ENCODE measurements at places on chromosomes 7 and 10.

DNA sequence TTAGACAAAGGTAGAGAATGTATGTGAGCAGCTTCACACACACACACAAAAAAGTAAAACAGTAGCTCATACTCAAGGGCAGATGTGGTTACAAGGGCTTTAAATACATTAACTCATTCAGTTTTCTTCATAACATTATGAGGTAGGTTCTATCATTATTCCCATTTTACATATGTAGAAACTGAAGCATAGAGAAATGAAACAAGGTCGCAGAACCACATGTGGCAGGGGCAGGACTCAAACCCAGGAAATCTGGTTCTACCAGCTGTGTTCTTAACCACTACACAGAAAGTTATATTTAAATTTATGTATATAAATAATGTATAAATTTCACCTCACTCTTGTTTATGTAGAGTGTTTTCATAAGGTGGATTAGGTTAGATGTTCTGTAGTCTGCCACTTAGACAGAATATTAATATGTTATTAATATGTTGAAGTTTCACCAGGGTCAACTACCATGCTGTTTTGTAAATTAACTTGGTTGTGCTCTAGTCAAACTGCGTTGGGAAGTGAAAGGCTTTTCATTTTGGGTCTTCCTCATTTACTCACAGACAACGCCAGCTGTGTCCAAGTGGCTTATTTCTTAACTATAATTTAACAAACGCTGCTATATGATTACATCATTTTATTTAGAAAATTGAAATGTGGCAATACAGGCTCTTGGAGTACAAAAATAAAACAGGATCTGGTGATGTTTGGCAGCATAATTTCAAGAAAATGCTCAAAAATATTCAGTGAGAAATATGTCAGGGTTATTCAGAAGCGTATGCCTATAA is 138.4 kb downstream of the MDFIC start:
- no peak for DNase-seq

DNA sequence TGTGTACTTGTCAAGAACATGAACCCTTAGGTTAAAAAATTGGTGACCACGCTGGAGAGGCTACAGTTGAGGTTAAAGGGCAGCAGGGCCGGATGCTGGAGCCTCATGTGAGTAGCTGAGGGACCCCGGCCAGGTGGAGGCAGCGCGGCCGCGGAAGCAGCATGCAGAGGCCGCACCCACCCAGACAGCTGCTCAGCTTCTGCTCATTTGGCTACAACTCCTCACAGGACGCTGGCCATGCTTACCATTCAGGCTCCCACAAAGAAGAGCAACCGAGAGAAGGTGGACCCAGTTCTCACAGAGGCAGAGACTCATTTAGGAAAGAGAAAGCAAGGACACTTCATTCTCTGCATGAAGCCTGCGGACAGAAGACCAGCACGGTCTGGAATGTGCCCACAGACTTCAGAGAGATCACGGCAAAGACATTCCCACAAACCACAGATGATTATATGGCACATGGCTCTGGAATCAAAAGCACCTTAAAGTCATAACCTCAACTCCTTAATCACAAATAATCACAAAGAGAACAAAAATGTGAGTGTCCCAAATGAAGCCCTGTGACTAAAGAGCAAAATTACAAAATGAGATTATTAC is 94.4 kb downstream of the VOPP1 start:
- no peak for DNase-seq

GRCh38 chr10:34890939-34891338 is 75.8 kb upstream of the PARD3 start:
- no peak for DNase-seq

- no peak for DNase-seq
Measured at GRCh38 chr7:69169386-69169785, 428.9 kb upstream of the AUTS2 start.

DNA sequence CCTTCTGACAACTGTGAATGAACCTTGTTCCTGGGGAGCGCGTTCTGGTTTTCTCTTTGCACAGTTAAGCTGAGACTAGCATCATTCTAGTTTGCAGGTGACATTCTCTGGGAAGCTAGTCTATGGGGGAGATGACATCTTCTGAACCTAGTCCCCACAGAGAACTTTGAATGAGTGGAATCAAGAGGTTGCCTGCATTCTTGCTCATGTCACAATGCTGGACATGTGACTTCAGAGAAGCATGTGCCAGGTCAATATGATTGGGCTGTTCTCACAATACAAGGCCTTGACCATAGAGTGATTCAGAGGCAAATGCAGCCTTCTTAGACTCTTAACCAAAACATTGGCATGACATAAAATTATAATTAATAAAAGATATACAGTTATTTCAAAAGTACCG is 22.1 kb downstream of the KLLN start:
- DNase-seq, result no peak

GRCh38 chr10:13882119-13882711 is 295.4 kb downstream of the PRPF18 start:
- no peak for DNase-seq

DNA sequence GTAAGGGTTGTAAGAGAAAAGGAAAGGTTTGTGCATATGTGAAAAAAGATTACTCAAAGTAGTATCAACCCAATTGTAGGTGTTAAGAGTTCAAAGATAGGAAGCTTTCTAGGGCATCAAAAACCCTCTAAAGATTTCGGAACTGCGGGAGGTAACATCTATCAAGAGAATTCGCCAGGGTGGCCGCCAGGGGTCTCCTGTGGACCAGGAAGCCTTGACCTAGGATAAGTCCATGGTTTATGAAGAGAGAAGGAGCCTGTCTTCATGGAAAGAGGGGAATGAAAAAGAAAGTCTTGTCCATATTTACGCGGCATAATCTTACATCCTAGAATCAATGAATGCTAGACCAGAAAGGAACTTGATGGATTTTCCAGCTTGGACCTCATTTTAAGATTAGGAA is 140.7 kb upstream of the CALCR start:
- DNase-seq, result no peak

DNA sequence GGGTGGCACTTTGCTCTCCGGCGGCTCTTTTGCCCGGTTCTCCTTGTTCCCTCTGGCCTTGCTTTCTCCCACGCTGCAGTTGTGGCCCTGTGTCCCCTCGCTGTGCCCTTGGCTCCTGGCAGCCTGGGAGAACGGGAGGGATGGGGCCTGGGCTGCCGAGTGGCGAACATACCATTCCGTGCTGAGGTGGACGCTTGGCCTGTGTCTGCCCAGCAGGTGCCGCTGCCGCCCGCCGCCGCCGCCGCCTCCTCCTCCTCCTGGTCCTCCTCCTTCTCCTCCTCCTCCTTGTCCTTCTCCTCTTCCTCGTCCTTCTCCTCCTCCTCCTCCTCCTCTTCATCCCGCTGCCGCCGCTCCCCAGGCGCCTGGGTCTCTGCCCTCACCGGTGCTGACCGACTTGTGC is 36.0 kb downstream of the AGAP3 start:
- DNase-seq, result no peak

DNA sequence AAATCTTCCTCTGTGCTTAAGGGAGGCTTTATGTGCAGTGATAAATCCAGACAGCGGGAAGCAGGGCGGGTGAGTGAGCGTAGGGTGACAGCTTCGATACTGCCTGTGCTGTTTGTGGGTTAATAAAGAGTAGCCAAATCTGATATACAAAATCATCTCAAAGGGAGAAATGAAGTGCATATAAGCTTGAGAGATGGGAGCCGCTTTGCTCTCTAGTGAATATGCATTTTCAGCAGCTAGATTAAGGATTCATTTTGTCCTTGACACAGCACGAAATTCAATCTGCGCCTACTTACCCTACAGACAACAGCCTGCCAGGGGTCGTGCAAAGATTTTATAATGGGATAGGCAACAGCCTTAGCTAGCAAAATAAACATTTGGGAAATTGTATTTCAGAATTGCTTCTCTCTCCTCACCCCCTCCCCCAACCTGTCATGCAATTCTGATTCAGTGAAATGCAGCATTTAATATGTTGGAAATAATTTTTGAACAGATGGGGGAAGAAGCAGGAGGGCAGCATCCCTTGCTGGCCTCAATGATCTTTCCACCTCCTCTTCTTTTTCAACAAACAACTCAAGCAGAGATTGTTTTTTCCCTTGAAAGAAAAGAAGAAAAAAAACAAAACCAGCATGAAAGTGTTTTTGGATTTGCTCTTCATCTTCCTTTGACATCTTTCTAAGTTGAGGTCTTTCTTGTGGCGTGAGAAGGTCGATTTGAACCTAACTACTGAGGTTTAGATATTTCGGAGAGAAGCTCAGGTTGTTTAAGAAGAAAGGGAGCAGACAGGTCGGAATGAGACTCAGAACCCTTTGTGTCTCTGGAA is 117.9 kb downstream of the AOAH start:
- no peak for DNase-seq

- DNase-seq, result no peak
Measured at GRCh38 chr7:68417659-68418058, 1180.6 kb upstream of the AUTS2 start.

GRCh38 chr7:65302883-65303282 is 70.8 kb upstream of the ZNF92 start:
- no peak for DNase-seq

DNA sequence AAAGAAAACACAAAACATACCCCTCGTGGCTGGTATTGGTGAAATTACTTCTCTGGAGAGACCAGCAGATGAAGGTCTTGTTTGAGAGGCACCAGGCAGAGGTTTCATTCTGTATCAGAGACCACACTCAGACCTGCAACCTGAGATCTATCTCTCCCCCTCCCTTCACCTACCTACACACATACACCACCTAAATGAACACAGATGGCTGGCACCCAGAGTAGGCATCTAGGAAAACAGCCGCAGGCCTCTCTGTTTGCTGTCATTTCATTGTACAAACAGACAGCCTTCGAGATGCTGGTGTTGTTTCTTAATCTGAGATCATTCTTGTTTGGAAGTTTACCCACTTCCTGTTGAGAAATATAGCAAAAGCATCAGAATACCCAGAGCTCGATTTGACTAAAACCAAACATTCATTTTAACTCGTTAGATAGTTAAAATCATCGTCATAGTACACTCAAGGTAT is 173.9 kb upstream of the SLC25A13 start:
- no peak for DNase-seq

DNA sequence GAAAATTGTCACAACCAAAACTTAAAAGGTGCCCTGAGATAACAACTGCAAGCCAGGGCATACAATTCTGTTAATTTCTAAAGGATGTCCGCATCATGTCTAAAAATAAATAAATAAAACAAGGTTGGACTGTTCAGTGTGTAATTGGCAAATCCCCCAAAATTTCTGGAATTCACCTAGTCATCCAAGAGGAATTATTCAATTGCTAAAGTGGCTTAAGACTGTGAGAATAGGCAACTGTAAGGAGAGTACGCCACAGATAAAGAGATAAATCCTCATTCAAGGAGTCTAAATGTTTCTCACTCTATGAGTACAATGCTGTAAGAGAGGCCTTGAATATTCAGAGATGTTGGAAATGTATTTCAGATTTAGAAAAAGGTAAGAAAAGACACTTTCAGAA is 37.2 kb downstream of the PIK3AP1 start:
- no peak for DNase-seq

- DNase-seq, result no peak
Measured at GRCh38 chr7:81175275-81175940, 256.6 kb upstream of the SEMA3C start.

DNA sequence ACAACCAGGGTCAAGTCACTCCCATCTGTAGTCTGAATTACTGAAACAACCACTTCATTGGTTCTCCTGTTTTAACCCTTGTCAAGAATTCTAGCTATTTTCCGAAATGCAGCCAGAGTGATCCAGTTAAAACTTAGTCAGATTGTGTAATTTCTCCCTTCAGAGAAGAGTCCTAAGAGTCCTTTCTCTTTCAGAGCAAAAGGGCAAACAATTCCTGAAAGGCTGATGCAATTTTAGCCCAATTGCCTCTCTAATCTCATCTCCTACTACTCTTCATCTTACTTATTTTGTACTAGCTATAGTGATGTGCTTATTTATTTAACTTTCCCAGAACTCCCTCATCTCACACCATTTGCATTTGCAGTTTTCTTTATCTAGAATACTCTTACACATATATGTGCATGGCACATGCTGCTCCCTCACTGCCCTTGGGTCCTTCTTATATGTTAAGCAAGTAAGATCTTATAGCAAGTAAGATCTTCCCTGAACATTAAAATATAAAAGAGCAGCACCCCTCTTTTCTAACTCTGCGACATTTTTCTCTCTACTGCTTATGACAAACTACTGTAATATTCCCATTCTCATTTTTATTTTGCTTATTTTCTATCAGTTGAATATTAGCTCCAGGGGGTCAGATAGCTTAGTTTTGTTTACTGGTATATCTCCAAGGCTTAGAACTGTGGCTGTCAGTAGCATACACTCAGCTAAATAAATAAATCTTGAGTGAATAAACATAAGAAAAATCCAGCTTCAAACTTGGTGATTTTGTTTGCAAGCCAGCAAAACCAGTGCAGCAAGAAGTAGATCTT is 44.6 kb downstream of the HGF start:
- DNase-seq, result no peak

DNA sequence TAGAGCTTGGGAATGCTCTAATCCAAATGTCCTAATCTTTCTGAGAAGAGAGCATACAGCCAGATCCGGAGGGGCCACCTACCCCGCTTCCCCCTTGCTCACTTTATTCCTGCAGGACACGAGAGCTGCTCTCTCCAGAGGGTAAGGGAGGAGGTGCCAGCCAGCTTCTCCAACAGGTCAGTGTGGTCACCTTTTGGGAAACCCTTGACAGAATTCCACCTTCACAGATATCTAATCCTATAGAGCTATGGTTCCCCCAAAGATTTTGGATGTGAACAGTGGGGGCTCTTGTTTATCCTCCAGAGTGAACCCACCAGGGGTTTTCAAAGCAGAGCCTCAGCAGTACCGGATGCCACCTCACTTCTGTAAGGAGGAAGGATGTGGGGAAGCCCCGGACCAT is 34.6 kb upstream of the C10orf90 start:
- peak; percentile 42 for DNase-seq

- DNase-seq, result no peak
Measured at GRCh38 chr10:114473776-114474175, 69.5 kb upstream of the AFAP1L2 start.

GRCh38 chr10:19592276-19592675 is 224.0 kb upstream of the PLXDC2 start:
- no peak for DNase-seq

GRCh38 chr7:45623157-45623556 is 49.0 kb downstream of the ADCY1 start:
- no peak for DNase-seq

- no peak for DNase-seq
Measured at GRCh38 chr7:55081068-55081467, 62.3 kb downstream of the EGFR start.

GRCh38 chr10:121478556-121478955 is 119.7 kb downstream of the FGFR2 start:
- no peak for DNase-seq

GRCh38 chr7:93178213-93178612 is 30.0 kb upstream of the SAMD9L start:
- no peak for DNase-seq

DNA sequence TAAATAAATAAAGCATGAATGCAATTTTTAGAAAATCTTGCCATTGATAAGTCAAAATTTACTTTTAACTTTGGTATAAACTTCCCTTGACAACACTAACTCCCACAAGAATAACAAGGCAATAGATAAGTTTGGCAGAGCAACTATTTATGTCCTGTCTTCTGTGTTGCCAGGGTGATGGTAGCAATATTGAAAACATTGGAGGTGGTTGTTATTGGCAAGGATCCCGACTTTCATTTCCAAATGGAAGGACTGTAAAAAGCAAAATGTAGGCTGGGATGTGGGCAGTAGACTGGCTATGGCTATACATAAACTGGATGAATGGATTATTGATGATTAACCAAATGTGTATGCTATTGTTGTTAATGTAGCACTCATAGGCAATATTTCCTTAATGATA is 134.9 kb upstream of the CACNA2D1 start:
- no peak for DNase-seq

Measured in vagina (tissue), 2 donors.